ENCODE measurements at places on chromosomes 3 and 15. TPM values are rescaled to one million over a fixed set of nuclear protein-coding genes. Genes with fewer than 3 reads are reported as not detected.

- peak; percentile 77 for DNase-seq
These were observed 64.2 kb downstream of the TNIK start for GRCh38 chr3:171396048-171396447.

EFHB gene
- not detected for total RNA-seq

- peak; percentile 51 for DNase-seq
These were observed 15.6 kb downstream of the SMAD3 start for GRCh38 chr15:67080900-67081431.

- DNase-seq: no peak
These were observed 316.2 kb downstream of the IL5RA start for GRCh38 chr3:2793987-2794386.

DNA sequence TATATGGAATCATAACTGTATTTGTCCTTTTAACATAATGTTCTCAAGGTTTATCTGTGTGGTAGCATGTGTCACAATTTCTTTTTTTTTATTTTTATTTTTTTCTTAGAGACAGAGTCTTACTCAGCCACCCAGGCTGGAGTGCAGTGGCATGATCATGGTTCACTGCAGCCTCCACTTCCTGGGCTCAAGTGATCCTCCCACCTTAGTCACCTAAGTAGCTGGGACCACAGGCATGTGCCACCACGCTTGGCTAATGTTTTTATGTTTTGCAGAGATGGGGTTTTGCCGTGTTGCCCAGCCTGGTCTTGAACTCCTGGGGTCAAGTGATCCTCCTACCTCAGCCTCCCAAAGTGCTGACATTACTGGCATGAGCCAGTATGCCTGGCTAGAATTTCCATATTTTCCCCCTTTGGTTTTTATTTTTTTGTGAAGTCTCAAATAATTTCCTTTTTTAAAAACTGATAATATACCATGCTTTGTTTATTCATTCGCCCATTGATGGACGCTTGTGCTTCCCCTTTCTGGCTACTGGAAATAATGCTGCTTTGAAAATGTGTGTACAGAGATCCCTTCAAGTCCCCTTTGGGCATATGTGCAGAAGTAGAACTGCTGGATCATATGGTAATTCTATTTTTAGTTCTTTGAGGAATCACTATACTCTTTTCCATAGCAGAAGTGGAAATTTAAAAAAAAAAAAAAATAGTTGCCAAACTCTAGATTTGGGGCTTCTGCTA is 28.4 kb downstream of the TMEM40 start:
- DNase-seq: no peak

All from dermis blood vessel endothelial cell (primary cell).